Activated CD4-positive, CD25-positive, alpha-beta regulatory T cell (primary cell): ENCODE measurements at places on chromosomes 13 and 19.

DNA sequence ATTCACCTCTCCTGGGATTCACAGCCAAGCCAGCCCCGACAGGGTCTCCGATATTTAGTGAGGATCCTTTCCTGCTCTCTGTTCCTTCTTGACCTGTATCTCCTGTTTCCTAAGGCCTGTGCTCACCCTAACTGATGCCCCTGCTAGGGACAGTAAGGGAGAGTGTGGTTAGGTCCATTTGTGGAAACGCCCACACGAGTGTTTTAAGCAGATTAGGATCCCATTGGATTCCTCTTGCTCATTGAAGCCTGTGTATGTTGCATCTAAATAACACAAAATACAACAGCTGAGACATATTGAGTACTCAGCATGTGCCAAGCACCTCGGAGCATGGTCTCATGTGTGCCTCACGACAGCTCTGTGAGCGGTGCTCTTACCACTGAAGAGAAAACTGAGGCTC is 64.9 kb downstream of the EFNB2 start:
- DNase-seq: no peak

DNA sequence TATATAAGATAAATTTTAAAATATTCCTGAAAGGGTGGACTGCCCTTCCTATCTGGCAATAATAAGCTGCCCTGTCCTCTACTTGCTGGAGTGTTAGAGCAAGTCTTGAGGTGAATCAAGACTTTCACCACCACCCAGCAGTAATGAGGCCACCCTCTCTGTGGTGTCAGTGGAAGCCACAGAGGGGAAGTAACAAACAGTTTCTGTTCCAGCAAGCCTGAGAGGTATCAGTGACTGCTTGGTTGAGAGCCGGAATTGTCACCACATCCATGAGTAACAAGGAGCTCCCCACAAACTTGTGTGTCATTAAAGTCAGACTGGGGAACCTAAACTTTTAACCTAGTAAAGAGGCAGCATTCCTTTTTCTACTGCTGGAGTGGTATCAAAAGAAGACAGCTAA is 532.7 kb upstream of the SPRY2 start:
- no peak for DNase-seq

- no peak for DNase-seq
These were observed 370.0 kb downstream of the FGF9 start for GRCh38 chr13:22040810-22041364.

DNA sequence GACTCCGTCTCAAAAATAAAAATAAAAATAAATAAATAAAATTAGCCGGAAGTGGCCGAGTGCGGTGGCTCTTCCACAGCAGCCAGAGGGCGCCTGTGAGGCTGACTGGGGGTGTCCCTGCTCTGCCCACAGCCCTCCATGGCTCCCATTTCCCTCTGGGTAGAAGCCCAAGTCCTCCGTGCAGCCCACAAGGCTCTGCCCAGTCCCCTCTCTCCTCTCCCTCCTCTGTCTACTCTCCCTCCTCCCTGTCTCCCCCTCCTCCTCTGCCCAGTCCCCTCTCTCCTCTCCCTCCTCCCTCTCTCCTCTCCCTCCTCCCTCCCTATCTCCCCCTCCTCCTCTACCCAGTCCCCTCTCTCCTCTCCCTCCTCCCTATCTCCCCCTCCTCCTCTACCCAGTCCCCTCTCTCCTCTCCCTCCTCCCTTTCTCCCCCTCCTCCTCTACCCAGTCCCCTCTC is 20.4 kb downstream of the MISP start:
- DNase-seq: no peak

GRCh38 chr13:113349050-113349449 is 14.9 kb downstream of the GRTP1 start:
- DNase-seq: no peak
